ENCODE measurements at places on chromosomes 11 and 22.

DNA sequence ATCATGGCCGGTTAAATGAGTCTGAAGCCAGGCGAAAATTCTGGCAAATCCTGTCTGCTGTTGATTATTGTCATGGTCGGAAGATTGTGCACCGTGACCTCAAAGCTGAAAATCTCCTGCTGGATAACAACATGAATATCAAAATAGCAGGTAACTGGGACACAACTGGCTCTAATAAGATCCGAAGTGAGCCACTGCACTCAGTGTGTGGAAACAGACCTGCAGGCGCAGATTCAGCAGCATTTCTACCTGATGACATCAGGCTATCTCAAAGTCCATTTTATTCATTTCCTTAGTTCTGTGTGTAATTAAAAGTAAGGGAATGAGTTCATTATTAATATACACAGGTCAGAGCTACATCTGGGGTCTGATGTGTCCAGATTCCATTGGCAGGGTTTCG, 78.2 kb downstream of the PPP2R1B start:
- peaks cover 26% of the 10 kb centered on the region for H3K36me3 ChIP-seq
- no peak for DNase-seq
- H3K4me3 ChIP-seq: no peak overlapping the region
- no peak overlapping the region for H3K27ac ChIP-seq
- no peaks in the 10 kb centered on the region for H3K4me1 ChIP-seq
- no peaks in the 10 kb centered on the region for H3K27me3 ChIP-seq

DNA sequence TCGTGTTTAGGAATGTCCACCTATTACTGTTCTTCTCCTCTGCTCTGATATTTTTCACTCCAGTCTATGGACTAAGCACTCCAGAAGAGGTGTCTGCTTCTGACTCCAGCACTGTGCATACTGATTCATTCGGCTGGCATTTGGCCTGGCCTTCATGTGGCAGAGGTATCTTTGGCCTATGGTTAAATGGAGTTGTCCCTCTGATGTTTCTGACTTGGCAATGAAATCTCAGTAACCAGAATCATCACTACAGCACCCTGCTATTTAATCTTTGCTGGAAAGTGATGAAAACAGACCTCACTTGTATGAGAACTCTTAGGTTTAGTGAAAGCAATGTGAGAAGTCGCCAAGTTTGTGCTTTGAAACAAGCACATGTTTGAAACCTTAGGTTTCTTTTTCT, 155.2 kb downstream of the MAML2 start:
- peak overlapping the region; percentile 16 for H3K4me3 ChIP-seq
- H3K27me3 ChIP-seq: no peaks in the 10 kb centered on the region
- peaks cover 62% of the 10 kb centered on the region for H3K4me1 ChIP-seq
- no peak for DNase-seq
- H3K36me3 ChIP-seq: peaks cover 7% of the 10 kb centered on the region
- peak overlapping the region; percentile 88 for H3K27ac ChIP-seq

DNA sequence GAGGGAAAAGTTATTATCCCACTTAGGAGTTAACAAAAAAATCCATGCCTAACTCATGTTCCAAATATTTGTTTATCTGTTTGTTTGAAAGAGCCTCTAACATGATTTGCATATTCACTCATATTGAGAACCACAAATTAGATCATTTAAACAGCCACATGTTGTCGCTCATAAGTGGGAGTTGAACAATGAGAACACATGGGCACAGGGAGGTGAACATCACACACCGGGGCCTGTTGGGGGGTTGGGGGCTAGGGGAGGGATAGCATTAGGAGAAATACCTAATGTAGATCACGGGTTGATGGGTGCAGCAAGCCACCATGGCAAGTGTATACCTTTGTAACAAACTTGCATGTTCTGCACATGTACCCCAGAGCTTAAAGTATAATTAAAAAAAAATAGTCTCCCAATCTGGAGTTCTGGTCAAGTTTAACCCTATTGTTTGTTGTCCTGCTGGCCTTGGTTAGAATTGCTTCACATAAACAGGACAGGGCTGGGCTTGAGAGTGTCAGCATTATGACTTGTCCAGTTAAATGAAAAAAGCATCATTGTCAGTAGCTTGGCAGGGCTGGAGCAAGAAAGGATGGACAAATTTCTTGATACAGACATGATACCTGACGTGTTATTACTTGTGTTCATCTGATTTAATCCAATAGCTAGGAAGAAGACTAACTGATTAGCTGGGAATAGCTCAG, 57.8 kb upstream of the PSMA1 start:
- no peak for DNase-seq
- H3K27me3 ChIP-seq: peaks cover 12% of the 10 kb centered on the region
- no peak overlapping the region for H3K27ac ChIP-seq
- H3K4me1 ChIP-seq: no peaks in the 10 kb centered on the region

GRCh38 chr11:61491736-61492395, 16.7 kb upstream of the LRRC10B start:
- DNase-seq: no peak
- no peak overlapping the region for H3K27ac ChIP-seq
- peaks cover 2% of the 10 kb centered on the region for H3K36me3 ChIP-seq
- no peak overlapping the region for H3K4me3 ChIP-seq

- peaks cover 22% of the 10 kb centered on the region for H3K4me1 ChIP-seq
- H3K27ac ChIP-seq: no peak overlapping the region
- no peaks in the 10 kb centered on the region for H3K27me3 ChIP-seq
- DNase-seq: no peak
Observed at GRCh38 chr22:48566741-48567140, 1260.9 kb downstream of the BRD1 start.

DNA sequence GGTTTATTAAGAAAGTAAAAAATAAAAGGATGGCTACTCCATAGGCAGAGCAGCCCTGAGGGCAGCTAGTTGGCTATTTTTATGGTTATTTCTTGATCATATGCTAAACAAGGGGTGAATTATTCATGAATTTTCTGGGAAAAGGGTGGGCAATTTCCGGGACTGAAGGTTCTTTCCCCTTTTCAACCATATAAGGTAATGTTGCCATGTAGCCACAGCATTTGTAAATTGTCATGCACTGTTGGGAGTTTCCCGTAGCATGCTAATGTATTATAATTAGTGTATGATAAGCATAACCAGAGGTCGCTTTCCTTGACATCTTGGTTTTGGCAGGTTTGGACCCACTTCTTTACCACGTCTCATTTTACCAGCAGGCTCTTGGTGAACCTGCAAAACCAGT, 610.4 kb upstream of the B3GAT1 start:
- H3K27ac ChIP-seq: no peak overlapping the region
- no peaks in the 10 kb centered on the region for H3K27me3 ChIP-seq
- H3K4me3 ChIP-seq: no peak overlapping the region
- peaks cover 6% of the 10 kb centered on the region for H3K4me1 ChIP-seq
- no peak for DNase-seq

DNA sequence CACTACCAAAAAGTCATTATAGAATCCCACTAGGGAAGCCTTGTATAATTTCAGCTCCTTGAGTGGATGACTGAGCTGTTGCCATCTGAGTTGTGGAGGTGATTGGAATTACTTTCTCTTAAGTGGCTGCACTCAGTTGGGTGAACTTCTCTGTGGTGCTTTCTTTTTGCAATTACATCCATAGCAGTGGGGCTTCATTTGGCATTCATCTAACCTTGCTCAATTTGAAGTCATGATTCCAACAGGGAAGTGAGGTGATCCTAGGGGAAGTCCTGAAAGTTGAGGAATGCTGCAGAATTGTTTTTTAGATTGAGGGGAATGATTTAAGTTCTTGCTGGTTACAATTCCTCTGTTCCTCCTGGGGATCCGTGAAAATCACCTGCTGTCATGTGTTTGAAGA, 39.6 kb downstream of the ARHGAP42 start:
- H3K27ac ChIP-seq: no peak overlapping the region
- no peaks in the 10 kb centered on the region for H3K27me3 ChIP-seq
- H3K4me1 ChIP-seq: peaks cover 4% of the 10 kb centered on the region
- no peak overlapping the region for H3K4me3 ChIP-seq
- DNase-seq: no peak

DNA sequence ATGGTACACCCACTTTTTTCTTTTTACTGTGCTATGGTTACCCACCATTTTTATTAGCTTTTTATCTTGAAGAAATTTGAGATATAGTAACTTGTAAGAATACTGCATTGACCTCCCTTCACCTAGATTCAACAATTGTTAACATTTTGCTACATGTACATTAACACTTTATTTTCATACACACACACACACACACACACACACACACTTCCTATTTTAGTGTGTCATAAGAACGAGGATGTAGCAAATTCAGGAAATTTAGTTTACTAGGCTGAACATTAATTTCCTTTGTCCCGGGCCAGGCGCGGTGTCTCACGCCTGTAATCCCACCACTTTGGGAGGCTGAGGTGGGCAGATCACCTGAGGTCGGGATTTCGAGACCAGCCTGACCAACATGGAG, 1.1 kb upstream of the ATP6V1E1 start:
- no peak for DNase-seq
- no peaks in the 10 kb centered on the region for H3K27me3 ChIP-seq
- H3K36me3 ChIP-seq: no peaks in the 10 kb centered on the region
- peak overlapping the region; percentile 100 for H3K27ac ChIP-seq

DNA sequence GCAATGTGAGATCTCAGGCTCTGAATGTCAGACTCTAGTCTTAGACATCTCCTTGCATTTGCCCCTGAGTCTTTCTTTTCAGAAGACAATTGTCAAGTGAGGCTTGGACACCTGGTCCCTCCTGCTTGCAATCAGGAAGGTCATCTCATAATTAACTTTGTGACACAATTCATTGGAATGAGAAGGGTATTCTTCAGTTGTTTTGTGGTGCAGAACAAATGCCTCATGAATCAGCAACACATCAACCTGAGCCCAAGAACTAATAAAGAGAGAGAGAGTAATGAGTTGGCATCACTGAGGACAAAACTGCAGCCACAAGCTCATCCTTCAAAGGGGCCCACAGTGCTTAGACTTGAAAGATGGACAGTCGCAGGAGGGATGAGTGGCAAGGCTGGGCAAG, 375.8 kb downstream of the INSC start:
- peaks cover 5% of the 10 kb centered on the region for H3K4me1 ChIP-seq
- no peaks in the 10 kb centered on the region for H3K36me3 ChIP-seq
- no peak overlapping the region for H3K27ac ChIP-seq
- H3K27me3 ChIP-seq: peaks cover 2% of the 10 kb centered on the region

DNA sequence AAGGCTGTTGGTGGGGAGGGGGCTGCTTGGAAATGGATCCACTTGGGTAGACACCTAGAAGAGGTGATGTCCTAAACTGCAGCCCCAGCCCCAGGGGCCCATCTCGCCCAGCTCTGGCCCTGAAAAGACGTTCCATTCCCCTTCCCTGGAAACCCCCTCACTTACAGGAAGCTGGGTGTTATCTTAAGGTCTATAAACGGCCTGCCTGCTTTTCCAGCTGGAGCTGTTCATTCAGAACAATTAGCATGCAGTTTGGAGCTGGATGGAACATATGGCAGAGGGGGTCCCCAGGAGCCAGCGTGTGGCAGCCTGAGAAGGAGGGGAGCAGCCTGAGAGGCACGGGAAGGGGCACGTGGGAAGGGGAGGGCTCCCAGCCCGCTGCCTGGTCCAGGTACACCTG, 139.6 kb downstream of the PKNOX2 start:
- no peak for DNase-seq
- peaks cover 69% of the 10 kb centered on the region for H3K4me1 ChIP-seq
- no peaks in the 10 kb centered on the region for H3K27me3 ChIP-seq
- H3K36me3 ChIP-seq: peaks cover 33% of the 10 kb centered on the region
- peak overlapping the region; percentile 67 for H3K27ac ChIP-seq

DNA sequence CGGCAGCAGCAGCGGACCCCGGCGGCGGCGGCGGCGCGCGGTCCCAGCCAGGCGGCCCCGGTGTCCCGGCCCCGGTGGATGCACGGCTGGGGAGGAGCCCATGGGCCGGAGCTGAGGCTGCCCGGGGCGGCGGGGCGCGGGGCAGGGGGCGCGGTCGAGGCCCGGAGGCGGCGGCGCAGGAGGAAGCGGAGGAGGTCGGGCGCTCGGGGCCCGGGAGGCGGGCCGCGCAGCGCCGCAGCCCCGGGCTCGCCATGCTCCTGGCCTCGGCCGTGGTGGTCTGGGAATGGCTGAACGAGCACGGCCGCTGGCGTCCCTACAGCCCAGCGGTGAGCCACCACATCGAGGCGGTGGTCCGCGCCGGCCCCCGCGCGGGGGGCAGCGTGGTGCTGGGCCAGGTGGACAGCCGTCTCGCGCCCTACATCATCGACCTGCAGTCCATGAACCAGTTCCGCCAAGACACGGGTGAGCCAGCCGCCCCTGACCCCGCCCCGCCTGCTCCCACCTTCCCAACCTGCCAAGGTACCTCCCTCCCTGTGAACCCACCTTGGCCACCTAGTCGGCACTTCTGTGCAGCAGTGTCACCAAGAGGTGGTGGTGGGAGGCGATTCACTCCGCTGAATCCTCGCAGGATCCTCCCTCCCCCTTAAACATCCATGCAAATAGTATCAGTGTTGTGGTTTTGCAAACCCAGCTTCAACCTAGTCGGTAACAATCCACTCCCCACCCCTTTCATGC, 580 bp downstream of the DTX4 start:
- peak overlapping the region; percentile 77 for H3K4me3 ChIP-seq
- H3K36me3 ChIP-seq: no peaks in the 10 kb centered on the region
- no peak for DNase-seq
- peaks cover 12% of the 10 kb centered on the region for H3K4me1 ChIP-seq
- peaks cover 40% of the 10 kb centered on the region for H3K27me3 ChIP-seq
- H3K27ac ChIP-seq: no peak overlapping the region

DNA sequence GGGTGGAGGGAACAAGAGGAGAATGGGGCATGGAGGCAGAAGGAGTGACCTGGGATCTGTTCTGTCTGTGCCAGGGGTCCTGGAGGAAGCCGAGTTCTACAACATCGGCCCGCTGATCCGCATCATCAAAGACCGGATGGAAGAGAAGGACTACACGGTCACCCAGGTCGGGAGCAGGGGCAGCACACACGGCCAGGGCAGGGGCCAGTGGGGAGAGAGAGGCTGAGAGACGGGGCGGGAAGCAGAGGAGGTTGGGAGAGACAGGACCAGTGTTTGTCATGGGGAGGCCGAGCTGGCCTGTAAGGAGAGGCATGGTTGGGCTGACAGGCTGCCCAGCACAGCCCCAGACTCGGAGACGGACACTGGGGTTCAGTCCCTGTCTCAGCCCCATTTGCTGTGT, 4.7 kb downstream of the KCTD17 start:
- H3K27me3 ChIP-seq: no peaks in the 10 kb centered on the region
- H3K27ac ChIP-seq: no peak overlapping the region
- peaks cover 9% of the 10 kb centered on the region for H3K36me3 ChIP-seq

DNA sequence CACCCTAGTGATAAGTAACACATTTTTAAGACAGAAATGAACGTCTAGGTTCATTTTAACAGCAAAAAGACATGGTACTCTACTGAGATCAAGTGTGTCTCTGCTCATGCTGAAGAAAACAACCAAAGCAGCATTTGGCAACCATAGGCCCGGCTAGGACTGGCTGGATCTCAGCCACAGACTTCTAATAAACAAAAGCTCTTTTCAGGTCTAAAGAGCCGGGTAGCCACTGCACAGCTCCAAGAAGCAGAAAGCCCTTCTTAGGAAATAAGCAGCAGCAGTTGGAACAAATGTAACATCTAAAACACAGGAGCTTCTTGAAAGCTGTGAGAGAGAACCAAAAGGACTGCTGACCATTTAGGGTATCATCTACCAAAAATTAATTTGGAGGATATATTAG, 37.6 kb downstream of the PITPNB start:
- peaks cover 7% of the 10 kb centered on the region for H3K36me3 ChIP-seq
- peaks cover 72% of the 10 kb centered on the region for H3K4me1 ChIP-seq
- no peak for DNase-seq

All from osteocyte (in vitro differentiated cells).